ENCODE measurements at places on chromosomes 3 and 15.

- no peak for DNase-seq
These were observed 3.9 kb upstream of the MAP1A start for GRCh38 chr15:43513550-43513949.

DNA sequence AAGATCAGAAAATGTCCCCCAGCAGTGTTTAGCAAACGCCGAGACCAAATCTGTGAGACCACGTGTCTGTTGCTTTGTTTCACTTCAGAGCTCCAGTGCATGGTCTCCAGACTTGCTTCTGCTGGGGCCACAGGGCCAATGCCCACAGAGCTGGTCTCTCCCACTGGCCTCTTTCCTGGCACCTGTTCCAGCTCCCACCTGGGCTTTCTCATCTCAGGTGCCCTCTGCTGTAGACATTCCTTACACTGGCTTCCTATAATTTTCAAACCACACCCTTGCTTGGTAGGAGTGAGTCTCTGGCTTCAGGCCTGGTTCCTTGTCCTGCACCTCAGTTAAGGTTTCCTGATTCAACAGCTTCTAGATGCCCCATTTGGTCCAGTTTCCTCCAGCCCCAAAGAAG is 243.1 kb downstream of the ADAMTS17 start:
- DNase-seq: no peak

GRCh38 chr3:88058306-88058580 is 562 bp downstream of the CGGBP1 start:
- DNase-seq: no peak

GRCh38 chr15:68201153-68201878 is 3.8 kb downstream of the CALML4 start:
- DNase-seq: no peak

DNA sequence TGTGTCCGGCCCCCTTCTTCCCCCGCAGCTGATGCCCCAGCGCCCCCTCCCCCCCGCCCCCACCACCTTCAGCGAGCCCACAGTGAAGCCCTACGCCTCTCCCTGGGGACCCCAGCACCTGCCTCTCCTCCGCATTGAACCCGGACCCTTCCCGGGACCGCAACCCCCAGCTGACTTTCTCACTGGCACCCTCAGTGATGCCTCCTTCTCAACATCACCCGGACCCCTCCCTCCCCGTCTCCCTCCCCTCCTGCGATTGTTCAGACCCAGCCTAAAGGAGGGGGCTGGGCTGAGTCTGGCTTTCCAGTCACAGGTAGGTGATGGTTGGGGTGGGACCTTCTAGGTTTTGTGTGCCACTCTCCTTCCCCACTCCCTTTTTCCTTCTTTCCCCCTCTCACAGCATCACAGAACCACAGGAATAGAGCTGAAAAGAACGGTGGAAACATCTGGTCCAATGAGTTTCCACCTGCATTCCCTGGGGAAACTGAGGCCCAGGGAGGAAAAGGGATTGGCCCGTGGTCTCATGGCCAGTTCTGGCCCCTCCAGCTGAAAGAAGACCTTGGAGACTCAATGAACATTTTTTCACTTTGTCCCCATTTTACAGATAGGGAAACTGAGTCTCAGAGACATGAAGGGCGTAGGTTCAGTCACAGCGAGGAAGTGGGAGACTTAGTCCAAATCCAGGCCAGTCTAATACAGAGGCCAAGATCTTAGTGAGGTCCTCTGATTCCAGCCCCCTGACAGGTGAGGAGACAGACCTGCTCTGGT is 828 bp downstream of the CAND2 start:
- DNase-seq: no peak

DNA sequence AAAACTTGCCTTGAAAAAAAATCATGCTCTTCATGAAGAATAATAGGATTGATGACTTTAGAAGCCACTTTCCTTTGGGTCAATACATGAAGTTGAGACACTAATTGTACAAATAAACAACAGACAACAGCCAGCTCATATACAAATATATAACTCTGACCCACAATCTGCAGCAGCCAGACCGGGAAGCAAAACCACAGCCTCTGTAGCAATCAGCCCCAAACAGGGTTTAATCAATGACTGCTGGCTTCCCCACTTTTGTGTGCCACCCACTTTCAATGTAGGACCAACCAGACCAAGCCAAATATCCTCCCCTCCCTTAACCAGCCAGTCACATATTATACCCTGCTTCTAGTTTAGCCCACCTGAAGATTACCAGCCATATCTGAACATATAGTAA is 39.0 kb downstream of the IFT57 start:
- no peak for DNase-seq

- no peak for DNase-seq
These were observed 207.5 kb upstream of the ADAMTS9 start for GRCh38 chr3:64895106-64895990.

- no peak for DNase-seq
These were observed 514.8 kb downstream of the EPHA3 start for GRCh38 chr3:89622063-89622700.

- DNase-seq: no peak
These were observed 25.6 kb downstream of the CADM2 start for GRCh38 chr3:84984429-84984828.

- no peak for DNase-seq
These were observed 33.5 kb downstream of the CCDC13 start for GRCh38 chr3:42739401-42740158.

DNA sequence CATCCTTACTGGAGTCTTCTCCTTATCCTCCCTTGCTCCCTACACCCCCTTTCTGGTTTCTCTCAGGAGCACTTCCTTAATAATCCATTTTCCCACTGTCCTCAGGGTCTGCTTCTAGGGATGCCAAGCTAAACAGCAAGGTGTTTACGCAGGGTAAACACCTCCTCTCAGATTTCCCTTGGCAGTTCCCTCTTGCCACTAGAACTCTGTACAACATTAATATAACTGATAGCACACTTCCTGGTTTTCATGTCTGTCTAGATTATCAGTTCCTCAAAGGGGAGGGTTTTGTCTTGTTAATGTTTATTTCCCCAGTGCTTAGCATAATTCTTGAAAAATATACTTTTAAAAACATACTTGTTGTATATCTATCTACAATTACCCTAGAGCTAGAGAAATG is 118.0 kb upstream of the SLC24A5 start:
- no peak for DNase-seq

DNA sequence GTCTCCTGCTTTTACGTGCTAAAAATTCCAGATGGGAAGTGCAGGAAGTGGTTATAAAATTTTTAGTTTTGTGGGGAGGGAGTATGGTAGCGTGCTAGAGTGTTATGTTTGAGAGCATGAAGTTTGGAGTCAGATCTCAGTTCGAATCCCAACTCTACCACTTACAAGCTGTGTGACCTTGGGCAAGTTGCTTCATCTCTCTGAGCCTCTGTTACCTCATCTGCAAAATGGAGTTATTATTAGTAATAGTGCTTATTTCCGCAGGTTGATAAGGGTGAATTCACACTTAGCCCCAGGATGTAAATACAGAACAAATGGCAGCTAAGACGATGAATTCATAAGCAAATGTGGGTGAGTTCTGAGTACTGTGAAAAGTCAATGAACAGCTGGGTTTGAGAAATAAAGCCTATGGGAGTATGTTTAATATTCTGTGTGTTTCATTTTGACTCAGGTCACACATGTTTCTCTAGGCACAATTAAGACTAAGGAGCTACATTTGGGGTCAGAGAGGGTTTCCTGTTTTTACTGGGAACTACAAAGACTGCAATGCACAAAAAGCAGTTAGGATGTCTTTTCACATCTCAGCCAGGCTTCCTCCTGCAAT is 73.1 kb upstream of the FEZF2 start:
- no peak for DNase-seq

GRCh38 chr3:63192248-63192647 is 85.9 kb upstream of the SYNPR start:
- no peak for DNase-seq

- DNase-seq: no peak
These were observed 131.4 kb upstream of the LINGO1 start for GRCh38 chr15:77764095-77764494.

GRCh38 chr15:83613714-83614113 is 40.2 kb upstream of the ADAMTSL3 start:
- DNase-seq: no peak

DNA sequence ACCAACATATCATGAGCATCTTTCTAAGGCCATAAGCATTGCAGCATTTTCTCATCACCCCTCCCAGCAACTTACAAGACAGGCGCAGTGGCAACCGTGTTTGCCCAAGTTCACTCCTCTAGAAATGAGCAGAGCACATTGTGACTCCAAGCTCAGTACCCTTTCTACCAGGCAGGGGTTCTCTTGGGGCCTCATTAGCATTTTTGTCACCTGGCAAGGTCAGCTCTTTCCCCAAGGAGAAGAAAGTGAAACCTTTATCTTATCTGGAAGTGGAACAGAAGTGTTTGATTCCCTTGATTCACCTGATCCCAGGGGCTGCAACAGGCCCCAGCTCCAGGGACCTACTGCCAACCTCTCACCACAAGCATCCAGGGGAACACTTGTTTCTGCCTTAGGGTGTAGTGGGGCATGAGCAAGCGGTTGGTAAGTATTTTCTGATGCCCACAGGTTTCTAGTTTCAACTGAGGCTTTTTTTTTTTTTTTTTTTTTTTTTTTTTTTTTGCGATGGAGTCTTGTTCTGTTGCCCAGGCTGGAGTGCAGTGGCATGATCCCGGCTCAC is 44.0 kb upstream of the HERC1 start:
- no peak for DNase-seq

DNA sequence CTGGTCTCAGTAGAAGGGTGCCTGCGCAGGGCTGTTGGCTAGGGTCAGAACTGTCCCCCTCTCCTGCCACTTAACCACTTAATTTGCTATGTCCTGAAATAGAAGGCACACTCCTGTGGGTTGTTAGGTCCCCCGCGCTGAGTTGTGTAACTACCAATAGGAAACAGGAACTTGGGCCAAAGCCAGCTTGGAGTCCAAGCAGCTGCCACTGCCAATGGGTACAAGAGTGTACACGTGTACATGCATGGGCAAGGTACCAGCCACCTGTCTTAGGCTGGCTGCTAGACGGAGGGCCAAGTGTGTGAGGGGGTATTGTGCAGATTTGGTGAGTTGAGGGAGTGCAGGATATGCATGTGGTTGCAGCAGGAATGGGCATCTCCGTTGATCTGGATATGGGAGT is 29.7 kb upstream of the POLG start:
- DNase-seq: peak; percentile 75

GRCh38 chr3:10941972-10942371 is 50.6 kb upstream of the SLC6A1 start:
- DNase-seq: no peak

GRCh38 chr15:79965846-79966630 is 5.0 kb downstream of the BCL2A1 start:
- no peak for DNase-seq

GRCh38 chr3:21405671-21406667 is 345.0 kb downstream of the ZNF385D start:
- no peak for DNase-seq

DNA sequence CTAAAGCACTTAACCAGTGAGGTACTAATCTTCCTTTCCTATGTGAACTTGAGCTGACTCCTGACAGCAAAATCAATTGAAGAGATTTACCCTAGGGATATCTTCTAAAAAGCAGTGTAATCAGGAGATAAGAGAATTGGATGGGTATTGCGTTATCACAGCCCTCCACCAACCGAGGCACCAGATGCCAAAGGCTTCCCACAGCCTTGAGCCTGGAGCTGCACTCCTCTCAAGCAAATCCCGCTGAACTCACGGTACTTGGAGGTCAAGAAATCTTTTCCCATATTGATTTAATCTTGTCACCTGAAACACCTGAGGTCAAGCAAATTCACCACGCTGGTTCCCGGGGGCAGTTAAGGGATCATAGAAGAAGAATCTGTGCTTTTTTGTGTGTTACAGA is 346.8 kb downstream of the TBL1XR1 start:
- DNase-seq: no peak

DNA sequence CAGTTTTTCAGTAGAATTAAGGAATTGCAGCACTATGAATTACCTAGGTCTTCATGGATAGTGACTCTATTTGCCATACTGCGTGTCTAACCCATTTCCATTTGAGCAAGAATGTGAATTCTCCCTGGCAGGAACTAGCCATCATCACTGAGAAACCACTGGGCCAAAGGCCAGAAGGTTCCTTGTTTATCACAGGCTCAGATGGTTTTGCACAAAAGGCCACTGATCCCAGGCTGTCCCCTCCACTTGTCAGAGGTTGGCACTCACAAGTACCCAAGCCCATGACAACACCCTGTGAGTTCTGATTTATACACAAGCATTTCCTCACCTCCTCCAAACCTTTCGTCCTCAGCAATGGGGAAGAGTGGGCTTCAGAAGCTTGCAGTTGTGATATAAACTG is 131.8 kb downstream of the FOXB1 start:
- DNase-seq: no peak

DNA sequence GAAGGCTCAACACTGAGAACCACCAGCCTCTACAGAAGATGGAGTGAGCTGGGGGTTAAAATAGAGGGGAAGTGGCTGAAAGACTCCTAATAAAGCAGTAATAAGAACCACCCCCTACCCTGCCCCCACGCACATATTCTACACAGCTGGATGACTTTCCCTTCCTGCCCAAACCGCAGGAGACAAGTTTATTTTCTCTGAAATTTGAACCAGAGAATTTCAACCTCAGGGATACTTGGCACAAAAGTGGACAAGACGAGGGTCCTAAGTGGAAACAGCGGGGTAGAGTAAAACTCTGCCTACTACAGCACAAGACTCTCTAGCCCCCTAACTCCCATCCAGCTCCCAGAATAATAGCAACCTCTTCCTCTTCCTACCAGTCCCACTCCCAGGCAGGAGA is 28.4 kb downstream of the USF3 start:
- no peak for DNase-seq

- DNase-seq: peak; percentile 6
These were observed 455.8 kb downstream of the GABRG3 start for GRCh38 chr15:27426805-27427204.

DNA sequence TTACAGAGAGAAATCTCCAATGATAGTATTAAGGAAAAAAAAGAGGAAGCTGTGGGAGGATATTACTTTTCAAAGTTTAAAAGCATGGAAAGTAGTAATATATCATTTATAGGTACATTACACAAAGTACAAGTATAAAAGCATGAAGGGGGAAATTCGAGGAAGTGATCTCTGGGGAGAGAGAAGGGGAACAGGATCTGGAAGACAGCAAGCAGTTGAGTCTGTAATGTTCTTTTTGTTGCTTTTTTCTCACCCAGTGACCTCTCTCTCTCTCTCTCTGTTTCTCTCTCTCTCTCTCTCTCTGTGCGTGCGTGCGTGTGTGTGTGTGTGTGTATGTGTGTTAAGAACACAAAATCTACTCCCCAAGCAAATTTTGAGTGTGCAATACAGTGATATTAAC is 10.2 kb downstream of the C3orf20 start:
- no peak for DNase-seq
